Stimulated activated CD4-positive, alpha-beta T cell treated with anti-CD3 and anti-CD28 coated beads, Interleukin-1b, Interleukin-23, amount 100 ng/mL, for 48 hours (primary cell): ENCODE measurements at places on chromosomes 6 and 20.

DNA sequence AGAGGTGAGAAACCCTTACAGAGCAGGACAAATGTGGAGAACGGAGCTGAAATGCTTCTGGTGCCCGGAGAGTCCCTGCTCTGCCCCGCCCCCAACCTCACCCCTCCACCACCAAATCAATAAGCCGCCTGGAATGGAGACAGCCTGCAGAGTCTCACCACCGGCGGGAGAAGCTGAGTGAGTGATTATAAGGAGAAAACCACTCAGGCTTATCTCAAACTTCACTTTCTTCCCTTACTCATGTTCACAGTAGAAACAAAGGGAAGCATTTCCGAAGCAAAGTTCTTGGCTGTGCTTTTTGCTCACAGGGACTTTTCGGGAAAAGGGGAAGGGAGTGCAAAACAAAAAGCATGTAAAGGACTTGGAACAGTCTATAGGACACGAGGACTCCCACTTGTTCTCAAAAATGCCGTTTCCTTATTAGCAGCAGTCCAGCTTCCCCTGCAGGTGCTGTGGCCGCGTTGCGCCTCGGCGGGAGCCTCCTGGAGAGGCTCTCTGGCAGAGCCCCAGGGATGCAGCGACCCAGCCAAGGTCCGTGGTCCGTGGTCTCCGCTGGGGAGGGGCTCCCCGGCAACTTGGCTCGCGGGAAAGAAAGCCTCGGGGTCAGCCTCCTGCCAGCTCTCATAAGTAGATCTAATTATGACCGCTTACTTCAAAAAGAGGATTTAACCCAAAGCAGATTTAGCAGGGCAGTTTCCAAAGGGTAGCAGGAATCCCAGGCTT, 64.8 kb upstream of the TMEM30A start:
- no peak for DNase-seq

DNA sequence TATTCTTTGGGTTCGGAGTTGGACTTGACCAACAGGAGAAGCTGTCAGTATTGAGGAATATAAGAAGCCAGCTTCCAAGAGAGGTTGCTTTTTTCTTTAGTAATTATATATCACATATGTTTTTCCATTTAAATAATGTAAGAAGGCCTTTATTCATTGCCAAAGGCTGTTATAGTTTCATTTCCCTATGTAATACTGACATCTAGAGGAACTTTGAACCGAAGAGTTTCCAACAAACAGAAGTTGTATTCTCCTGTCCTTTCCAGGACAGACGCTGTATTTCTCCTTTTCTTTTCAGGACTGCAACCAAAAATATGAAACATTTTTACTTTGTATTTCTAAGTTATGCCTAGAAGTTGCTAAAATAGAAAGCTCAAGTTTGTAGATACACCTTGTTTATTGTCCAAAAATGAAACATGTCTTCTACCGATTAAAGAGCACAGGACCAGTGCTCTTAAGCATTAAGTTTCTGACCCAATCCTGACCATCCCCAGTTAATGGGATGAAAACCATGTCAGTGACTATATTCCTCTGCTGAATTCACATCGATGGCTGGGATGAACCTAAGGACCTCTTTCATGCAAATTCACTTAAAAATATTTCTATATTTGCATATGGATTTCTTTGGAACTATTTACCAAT, 55.1 kb downstream of the MYLK4 start:
- no peak for DNase-seq

DNA sequence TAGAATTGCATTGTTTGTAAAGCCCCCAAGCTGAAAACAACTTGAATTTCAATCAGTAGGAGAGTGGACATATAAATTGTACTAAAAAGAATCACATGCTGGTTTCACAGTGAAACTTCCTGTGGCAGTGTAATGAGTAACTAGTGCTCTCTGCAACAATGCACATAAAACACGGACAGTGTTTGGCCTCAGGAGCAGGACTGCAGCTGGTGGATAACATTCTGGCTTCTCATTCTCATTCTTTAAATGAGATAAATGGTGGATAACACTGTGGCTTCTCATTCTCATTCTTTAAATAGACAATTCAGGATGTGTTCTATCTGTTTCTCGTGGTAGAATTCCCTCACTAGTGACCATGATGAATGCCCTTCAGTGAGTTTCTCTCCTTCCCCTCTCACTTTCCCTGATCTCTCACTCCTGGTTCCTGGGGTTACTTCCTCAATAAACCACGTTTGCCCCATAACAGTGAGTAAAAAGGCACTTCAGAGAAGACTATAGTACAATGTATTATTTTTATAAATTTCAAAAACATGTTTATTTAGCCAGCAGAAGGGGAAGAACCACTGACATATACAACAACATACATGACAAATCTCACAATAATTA, 59.9 kb downstream of the SLC22A2 start:
- no peak for DNase-seq

- no peak for DNase-seq
Observed at GRCh38 chr6:163996491-163996890, 582.0 kb downstream of the QKI start.

- no peak for DNase-seq
Observed at GRCh38 chr6:74041420-74041819, 345.4 kb downstream of the CD109 start.

DNA sequence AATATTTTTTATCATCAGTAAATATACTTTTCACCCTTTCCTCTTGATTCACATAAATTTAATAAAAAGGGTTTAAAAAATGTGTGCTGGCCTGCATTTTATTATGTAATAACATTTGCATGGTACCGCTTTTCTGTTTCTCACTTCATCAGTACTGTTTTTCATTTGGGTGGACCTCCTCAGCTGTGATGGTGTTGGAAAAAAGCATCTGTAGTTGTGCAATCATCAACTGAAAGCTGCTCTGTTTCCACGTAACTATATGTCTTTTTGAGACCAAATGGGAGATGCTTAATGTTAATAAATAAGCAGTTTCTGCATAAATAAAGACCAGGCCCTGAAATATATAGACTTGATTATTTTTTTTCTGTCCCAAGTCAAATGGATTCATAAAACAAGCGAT, 31.6 kb upstream of the CENPW start:
- no peak for DNase-seq

- no peak for DNase-seq
Observed at GRCh38 chr20:32451340-32451681, 93.2 kb downstream of the ASXL1 start.

- DNase-seq: no peak
Observed at GRCh38 chr6:165704045-165704748, 41.2 kb upstream of the PDE10A start.

DNA sequence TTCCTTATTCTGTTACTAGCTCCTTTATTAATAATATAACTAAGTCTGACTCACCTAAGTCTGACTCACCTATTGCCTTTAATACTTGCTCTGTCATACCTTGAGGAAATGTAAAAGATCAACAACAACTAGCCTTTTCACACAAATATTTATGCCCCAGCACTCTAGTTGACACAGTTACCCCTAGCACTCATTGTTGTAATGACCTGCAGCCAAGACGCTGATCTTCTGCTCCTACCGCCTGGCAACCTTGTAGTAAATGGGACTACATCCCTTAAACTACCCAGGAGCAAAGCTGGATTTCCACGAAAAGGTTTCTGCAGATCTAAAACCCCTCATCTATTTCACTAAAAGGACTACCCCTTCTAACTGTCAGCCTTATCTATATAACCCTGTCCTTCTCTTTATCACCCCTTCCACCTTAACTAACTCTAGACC, 90.0 kb downstream of the PLG start:
- no peak for DNase-seq
